ENCODE measurements at places on chromosomes 16 and 17.

GRCh38 chr17:41631025-41631897 is 6.9 kb upstream of the KRT17 start:
- DNase-seq = no peak

GRCh38 chr17:4249452-4250029 is 14.2 kb downstream of the ANKFY1 start:
- peak; percentile 21 for DNase-seq

DNA sequence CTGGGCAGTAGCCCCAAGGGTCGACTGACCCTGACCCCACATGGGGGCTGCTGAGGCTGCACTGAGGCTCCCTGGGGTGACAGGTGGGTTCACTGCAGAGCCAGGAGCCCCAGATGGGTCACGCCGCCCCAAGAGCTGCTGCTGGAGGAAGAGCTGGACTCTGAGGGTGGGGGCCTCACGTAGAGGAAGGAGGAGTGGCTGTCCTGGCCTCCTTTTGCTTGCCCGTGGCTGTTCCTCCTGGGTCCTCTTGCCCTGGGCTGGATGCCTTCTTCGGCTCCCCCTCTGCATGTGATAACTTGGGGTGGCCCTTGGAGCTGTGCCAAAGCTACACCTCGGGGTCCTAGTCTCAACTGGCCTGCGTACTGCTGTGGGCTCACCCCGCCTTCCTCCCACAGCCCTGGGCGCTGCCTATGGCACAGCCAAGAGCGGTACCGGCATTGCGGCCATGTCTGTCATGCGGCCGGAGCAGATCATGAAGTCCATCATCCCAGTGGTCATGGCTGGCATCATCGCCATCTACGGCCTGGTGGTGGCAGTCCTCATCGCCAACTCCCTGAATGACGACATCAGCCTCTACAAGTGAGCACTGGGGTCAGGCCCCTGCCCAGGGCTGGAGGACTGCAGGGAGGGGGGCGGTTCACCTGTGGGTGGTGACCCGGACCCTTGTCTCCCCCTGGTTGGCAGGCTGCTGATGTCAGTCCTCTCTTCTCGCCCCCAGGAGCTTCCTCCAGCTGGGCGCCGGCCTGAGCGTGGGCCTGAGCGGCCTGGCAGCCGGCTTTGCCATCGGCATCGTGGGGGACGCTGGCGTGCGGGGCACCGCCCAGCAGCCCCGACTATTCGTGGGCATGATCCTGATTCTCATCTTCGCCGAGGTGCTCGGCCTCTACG is 1.1 kb upstream of the AMDHD2 start:
- no peak for DNase-seq

DNA sequence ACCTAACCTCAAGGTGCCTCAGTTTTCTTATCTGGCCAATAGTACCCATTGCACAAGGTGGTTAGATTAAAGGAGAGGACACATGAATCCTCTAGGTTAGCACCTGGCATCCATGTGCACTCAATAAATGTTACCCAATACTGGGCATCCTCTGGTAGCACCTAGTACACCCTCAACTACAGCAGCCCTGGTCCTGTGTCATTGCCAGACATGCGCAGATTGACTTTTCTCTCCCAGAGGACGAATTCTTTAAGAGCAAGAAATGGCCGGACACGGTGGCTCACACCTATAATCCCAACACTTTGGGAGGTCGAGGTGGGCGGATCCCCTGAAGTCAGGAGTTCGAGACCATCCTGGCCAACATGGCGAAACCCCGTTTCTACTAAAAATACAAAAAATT is 7.3 kb downstream of the DUSP3 start:
- no peak for DNase-seq

GRCh38 chr17:59757881-59758385 is 50.5 kb downstream of the VMP1 start:
- DNase-seq = no peak
